CD8-positive, alpha-beta T cell (primary cell): ENCODE measurements at places on chromosomes 16 and 17.

- DNase-seq: no peak
Observed at GRCh38 chr16:62921904-62922303, 885.7 kb upstream of the CDH8 start.

DNA sequence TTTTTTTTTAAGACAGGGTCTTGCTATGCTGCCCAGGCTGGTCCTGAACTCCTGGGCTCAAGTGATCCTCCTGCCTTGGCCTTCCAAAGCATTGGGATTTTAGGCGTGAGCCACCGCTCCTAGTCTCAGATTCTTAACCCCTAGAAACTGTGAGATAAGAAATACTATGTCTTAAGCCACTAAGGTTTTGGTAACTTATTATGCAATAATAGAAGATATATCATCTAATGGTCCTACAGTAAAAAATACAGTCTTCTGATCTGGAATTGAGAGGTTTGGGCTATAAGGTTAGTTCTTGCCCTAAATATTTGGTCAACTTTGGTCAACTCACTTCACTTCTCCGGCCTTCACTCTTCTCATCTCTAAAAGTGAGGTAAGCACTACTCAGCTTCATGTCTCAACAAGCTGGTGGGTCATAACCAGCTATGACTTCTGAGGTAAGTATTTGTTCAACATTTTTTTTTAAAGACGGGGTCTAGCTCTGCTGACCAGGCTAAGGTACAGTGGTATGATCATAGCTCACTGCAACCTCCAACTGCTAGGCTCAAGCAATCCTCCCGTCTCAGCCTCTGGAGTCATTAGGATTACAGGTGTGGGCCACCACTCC lies 14.7 kb downstream of the RAD51D start:
- DNase-seq: no peak

DNA sequence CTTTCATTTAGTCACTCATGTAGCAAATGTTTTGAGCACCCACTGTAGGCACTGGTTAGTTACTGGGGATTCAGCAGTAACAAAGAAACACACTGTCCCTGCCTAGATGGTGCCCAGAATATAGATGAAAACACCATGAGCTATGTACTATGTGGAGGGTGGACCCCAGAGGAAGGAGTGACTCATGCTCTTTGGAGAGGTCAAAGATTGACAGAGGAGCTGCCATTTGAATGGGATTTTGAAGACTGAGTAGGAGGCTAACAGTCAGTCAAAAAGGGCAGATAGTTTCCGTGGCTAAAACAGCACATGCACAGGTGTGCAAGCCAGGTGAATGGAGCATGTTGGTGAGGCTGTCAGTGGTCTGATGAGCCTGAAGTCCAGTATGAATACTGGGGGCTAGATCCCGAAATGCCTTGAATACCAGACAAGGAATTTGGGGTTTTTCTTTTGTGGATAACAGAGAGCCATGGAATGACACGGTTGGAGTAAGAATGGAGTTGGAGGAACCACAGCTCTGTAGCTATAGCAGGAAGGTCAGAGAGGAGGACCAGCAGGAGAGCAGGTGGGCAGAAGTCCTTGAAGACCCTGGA lies 6.1 kb downstream of the IL21R start:
- no peak for DNase-seq

DNA sequence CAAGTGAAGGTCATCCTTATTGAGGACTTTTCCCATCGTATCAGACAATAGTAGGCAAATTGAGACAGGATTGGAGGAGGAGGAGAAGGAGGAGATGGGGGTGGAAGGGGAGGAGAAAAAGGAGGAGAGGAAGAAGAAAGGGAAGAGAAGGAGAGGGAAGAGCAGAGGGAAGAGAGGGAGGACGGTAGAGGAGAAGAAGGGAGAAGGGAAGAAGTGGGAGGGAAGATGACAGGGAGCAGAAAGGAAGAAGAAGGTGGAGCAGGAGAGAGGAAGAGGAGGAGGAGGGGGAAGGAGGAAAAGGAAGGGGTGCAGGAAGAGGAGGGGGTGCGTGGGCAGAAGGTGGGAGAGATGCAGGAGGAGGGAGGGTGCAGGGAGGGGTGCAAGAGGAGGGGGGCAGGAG lies 26.0 kb downstream of the ABCC6 start:
- no peak for DNase-seq

DNA sequence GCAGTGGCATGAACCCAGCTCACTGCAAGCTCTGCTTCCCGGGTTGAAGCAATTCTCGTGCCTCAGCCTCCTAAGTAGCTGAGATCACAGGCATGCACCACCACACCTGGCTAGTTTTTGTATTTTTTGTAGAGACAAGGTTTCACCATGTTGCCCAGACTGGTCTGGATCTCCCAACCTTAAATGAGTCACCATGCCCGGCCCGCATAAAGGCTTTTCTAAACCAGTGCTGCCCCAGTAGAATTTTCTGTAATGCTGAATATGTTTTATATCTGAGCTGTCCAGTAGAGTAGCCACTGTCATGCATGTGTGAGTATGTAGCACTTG lies 36.9 kb upstream of the WSB1 start:
- DNase-seq: no peak

DNA sequence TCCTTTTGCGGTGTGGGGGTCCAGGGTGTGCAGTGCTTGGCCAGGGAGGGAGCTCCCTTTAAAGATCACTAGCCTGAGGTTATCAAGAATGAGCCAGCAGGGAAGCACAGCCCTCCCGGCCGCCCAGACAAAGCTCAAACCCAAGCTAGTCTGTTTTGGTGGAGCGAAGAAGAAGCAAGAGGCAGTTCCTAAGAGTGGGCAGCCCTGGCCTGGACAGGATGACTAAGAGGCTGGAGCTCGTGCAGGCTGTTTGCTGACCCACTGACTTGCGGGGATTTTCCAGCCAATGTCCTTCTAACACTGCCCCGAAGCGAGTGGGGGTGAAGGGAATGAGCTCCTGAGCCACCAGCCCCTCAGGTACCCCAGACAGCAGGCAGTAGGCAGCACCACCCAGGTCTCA lies 134.4 kb downstream of the COPRS start:
- no peak for DNase-seq

GRCh38 chr17:50322271-50322670 lies 23.7 kb upstream of the XYLT2 start:
- no peak for DNase-seq

DNA sequence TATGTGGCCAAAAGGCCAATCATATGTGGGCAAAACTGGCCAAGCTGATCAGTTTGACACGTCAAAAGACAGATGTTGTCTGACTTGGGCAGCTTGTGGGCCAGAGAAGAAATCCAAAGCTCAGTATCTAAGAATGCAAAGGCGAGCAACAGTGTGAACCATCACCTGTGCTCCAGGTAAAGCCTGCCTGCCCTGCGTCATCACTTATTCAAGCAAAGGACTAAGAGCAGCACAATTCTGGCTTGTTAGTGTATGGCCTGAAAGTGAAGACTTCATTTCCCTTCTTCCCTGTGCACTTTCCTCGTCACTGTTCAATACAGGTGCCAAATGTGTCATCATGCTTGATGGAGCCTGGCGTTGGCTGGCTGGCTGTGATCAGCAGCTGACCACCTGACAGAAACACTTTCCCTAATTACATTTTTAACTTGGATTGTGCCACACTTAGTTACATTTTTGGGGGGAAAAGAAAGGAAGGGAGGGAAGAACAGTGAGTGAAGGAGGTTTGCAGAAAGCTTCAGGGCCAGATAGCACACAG lies 4.7 kb downstream of the FAM20A start:
- no peak for DNase-seq

- DNase-seq: no peak
Observed at GRCh38 chr17:68906638-68907037, 48.6 kb downstream of the ABCA8 start.

DNA sequence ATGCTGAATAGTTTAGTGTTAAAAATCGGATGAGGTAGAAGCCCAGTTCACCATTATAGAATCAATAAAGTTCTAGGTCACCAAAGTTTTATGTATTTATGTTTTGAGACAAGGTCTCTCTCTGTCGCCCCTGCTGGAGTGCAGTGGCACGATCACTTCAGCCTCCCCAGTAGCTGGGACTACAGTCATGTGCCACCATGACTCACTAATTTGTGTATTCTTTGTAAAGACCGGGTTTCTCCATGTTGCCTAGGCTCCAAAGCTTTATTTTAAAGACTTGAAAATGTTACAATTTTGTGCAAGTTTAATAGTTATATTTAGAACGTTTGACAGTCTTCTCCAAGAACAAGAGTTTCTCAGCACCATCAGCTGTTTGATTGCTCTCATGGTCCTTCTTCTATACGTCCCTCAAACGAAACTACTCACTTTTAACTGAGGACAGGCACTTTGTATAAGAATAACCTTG lies 32.1 kb downstream of the NDE1 start:
- peak; percentile 47 for DNase-seq

- peak; percentile 71 for DNase-seq
Observed at GRCh38 chr16:74813109-74813641, 38.6 kb upstream of the FA2H start.

DNA sequence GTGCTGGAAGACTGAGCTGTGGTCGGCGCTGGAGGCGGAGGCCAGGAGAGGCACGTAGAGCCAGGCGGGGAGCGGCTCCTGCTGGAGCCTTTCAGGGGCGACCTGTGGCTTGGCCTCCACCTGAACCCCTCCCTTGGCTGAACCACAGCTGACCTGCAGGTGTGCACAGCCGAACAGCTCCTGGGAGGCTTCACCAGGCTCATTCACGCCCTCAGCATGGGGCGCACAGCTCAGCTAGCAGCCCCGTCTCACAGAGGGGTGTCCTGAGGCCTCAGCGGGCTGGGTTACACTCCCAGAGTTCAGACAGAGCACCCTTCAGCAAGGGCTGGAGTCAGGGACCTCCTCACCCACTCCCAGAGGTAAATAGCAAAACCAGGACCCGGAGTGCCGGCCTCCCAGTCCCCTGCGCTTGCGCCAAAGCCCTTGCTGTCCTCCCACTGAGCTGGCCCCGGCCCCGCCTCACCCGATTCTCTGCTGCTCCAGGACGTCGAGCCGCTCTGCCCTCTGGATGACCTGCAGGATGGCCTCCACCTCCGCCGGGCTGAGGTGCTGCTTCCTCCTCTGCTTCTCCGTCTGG lies 31.7 kb downstream of the RPH3AL start:
- no peak for DNase-seq

DNA sequence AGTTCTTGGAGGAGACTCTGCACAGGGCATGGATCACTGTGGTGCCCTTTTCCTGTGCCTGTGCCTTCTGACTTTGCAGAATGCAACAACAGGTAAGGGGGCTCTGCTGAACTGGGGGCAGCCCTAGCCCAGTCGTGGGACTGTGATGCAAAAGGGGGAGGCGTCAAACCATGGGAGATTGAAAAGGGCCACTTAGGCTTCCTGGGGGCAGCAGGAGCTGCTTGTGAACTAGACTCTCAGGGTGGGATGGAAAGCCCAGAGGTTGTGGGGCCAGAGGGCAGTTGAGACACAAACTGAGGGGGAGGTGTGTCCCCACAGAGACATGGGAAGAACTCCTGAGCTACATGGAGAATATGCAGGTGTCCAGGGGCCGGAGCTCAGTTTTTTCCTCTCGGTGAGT lies 19.6 kb downstream of the ADGRG5 start:
- no peak for DNase-seq

- DNase-seq: no peak
Observed at GRCh38 chr17:80071116-80071841, 30.1 kb upstream of the GAA start.

DNA sequence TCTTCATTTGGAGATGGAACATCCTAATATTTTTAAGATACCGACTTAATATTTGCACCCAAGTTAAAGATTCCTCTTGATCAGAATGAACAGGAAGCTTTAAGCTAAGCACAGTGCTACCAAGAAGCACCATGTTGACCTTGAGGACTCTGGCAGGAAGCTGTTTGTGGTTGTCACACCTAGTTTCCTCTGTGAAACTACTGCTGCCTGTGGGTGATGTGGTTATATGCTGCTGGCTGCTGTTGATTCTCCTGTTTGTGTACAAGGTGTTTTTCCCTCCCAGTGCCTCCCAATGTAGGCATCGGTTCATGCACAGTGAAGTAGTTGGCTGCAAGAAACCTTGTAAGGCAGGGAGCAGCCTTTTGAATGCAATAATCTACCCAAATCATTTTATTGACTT lies 23.4 kb downstream of the RBL2 start:
- peak; percentile 90 for DNase-seq

DNA sequence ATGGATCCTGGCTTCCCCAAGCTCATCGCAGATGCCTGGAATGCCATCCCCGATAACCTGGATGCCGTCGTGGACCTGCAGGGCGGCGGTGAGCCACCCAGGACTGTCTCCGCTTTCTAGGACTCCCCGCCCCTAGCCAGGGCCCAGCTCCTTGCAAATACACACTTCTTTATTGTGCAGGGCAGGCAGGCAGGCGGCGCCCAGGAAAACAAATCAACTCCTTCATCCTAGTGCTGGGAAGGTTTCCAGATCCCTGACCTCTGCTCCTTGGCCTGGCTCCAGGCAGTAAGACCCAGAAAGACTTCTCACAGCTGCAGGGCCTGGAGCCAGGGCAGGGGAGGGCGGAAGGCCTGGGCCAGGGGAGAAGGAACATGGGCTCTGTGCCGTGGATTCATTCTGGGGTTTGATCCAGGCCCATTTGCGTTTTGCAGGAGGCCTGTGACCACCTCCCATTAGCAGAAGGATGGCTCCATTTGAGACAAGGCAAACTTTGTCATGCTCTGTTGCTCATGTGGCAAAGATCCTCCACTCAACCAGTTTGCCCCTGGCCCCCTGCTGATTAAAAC lies 6.0 kb upstream of the LPCAT2 start:
- no peak for DNase-seq

DNA sequence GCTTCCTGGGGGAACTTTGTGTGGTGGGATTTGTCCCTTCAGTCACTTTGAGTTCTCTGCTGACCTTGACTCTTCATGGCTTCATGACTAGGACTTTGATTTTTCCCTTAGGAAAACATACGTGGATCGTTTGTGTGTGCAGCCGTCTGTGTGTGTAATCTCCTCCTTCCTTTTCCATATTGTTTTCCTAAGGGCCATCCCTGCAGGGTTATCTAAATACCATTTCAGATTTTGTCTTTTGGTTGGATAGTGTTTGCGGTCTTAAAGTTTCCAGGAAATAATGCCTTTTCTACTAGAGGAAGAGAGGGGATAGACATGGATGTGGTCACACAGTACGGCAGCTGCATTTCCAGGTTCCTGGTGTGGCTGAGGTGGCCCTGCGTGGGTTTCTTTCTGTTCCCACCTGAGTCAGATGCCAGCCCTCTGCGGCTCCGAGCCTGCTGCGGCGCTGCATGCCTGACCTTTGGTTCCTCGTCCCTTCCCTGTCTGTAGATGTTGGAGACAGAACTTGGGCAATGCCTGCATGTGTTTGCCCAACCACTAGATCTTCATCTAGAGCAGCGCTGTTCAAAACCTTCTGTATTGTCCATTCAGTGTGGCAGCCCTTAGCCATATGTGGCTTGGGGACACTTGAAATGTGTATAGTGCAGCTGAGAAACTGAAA lies 72.0 kb upstream of the LGALS9 start:
- DNase-seq: no peak

- DNase-seq: no peak
Observed at GRCh38 chr16:50371936-50372595, 3.3 kb upstream of the BRD7 start.

DNA sequence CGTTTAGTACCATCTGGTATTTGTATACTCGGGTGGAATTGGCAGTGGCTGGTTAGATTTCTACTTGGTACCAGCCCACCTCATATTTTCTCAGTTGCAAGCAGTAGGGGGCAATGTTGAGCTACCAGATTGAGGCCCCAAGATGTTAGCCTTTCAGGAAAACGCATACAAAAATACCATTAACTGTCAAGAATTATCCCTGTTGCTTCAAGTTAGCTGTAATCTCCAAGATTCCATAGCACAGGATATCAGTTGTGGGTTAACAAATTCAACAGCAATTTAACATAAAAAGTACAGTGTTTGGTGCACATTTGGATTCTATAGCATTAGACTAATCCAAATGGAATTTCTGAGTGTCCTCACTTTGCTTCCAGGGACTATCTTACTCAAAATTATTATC lies 188.2 kb downstream of the FTO start:
- DNase-seq: peak; percentile 5

- no peak for DNase-seq
Observed at GRCh38 chr17:30520436-30520835, 43.2 kb downstream of the GOSR1 start.
